Keratinocyte (primary cell): ENCODE measurements at places on chromosomes 4 and X. TPM values are rescaled to one million over a fixed set of nuclear protein-coding genes. Genes with fewer than 3 reads are reported as not detected.

KIT gene
- polyA plus RNA-seq = 0.01 to 0.03 TPM (median 0.01 TPM) in 3 replicates

GRCh38 chr4:110231869-110232268 is 33.5 kb upstream of the ELOVL6 start:
- H3K4me1 ChIP-seq = no peaks in the 10 kb centered on the region
- DNase-seq = no peak
- H3K4me3 ChIP-seq = no peak overlapping the region
- H3K36me3 ChIP-seq = no peaks in the 10 kb centered on the region
- no peaks in the 10 kb centered on the region for H3K27me3 ChIP-seq

- no peaks in the 10 kb centered on the region for H3K4me1 ChIP-seq
- no peak overlapping the region for H3K27ac ChIP-seq
- no peaks in the 10 kb centered on the region for H3K36me3 ChIP-seq
- no peak overlapping the region for H3K4me3 ChIP-seq
- H3K27me3 ChIP-seq = no peaks in the 10 kb centered on the region
- DNase-seq = no peak
Observed at GRCh38 chr4:102751941-102752340, 8.8 kb downstream of the MANBA start.

GRCh38 chr4:52755426-52755825 is 4.2 kb upstream of the ERVMER34-1 start:
- no peak overlapping the region for H3K27ac ChIP-seq
- H3K27me3 ChIP-seq = no peaks in the 10 kb centered on the region
- H3K4me1 ChIP-seq = peaks cover 5% of the 10 kb centered on the region
- no peak for DNase-seq
- H3K4me3 ChIP-seq = no peak overlapping the region
- no peaks in the 10 kb centered on the region for H3K36me3 ChIP-seq

PDGFC gene
- 19.5 to 29.7 TPM (median 28.9 TPM) in 3 replicates for polyA plus RNA-seq

NOX1 gene
- not detected in 3 replicates for polyA plus RNA-seq
